Renal pelvis (tissue), 12 donors: ENCODE measurements at places on chromosomes 1 and 21.

DNA sequence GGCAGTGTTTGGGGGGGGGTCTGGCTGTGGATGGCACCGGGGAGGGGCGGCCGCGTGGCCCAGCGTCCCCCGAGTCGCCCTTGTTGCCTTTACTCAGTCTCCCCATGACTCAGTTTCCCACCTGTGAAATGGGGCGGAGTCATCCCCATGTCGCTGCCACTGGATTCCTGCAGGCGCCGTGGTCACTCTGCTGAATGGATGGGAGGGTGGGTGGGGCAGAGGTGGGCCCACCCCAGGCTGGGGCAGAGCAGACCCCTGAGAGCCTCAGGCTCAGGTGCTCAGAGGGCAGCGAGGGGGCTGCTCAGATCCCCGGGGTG, 2.0 kb downstream of the COL6A1 start:
- DNase-seq, result no peak

GRCh38 chr21:23101111-23101510, 2102.9 kb downstream of the NCAM2 start:
- DNase-seq, result no peak

DNA sequence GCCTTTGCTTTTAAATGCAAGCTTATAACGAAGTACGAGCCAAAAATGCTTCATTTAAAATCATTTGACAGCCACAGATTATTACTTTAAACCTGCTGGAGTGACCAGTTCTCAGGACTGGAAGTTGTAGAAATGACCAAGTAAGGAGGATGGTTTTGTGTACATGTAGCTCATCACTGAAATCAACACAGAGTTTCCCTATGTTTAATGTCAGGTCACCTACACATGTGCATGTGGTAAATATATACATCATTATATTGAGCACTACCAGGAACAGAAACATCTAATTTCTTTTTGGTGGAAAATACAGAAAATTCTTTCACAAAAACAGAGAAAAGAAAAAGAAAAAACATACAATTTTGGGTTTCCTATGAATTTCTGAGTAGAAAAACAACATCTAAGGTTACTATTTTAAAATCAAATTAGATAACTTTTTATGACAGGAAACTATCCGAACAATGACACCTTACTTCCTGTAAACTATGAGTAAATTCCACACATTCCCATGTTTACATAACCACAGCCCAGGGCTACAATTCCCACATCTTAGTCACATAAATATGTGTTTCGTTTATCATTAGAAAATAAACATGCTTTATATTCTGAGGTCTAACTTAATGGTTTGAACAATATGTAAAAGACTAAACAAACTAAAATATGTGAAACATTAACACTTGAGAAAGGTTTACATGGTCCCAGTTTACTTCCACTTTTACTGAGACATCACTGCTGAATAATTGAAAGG, 73.6 kb downstream of the ZNF281 start:
- no peak for DNase-seq

DNA sequence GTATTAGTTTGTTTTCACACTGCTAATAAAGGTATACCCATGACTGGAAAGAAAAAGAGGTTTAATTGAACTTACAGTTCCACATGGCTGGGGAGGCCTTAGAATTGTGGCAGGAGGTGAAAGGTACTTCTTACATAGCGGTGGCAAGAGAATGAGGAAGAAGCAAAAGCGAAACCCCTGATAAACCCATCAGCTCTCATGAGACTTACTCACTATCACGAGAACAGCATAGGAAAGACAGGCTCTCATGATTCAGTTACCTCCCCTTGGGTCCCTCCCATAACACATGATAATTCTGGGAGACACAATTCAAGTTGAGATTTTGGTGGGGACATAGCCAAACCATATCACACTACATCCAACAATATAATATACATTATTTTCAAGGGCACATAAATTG, 145.7 kb upstream of the BARHL2 start:
- no peak for DNase-seq

DNA sequence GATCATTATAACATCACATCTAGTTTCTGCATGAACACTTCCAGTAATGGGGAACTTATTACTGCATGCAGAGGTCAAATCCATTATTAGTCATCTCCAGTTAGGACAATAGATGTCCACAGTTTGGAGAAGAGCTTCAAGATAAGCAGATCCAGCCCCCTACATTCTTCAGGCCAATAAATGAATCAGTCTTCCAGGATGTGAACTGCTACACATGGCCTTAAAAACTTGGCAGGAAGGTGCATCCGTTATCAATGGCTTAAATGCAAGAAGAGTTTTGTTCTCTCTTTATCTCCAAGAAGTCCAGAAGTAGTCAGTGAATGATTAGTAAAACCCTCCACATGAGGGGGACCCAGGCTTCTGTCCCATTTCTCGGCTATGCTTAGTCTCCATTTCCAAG, 70.8 kb downstream of the DMRTA2 start:
- no peak for DNase-seq

GRCh38 chr1:181134543-181135436, 46.3 kb downstream of the IER5 start:
- DNase-seq, result no peak

GRCh38 chr1:228978484-228979324, 243.4 kb downstream of the RHOU start:
- DNase-seq, result no peak

GRCh38 chr1:108575375-108575774, 15.5 kb downstream of the EEIG2 start:
- DNase-seq, result no peak

GRCh38 chr1:172498857-172499256, 34.1 kb upstream of the SUCO start:
- no peak for DNase-seq

DNA sequence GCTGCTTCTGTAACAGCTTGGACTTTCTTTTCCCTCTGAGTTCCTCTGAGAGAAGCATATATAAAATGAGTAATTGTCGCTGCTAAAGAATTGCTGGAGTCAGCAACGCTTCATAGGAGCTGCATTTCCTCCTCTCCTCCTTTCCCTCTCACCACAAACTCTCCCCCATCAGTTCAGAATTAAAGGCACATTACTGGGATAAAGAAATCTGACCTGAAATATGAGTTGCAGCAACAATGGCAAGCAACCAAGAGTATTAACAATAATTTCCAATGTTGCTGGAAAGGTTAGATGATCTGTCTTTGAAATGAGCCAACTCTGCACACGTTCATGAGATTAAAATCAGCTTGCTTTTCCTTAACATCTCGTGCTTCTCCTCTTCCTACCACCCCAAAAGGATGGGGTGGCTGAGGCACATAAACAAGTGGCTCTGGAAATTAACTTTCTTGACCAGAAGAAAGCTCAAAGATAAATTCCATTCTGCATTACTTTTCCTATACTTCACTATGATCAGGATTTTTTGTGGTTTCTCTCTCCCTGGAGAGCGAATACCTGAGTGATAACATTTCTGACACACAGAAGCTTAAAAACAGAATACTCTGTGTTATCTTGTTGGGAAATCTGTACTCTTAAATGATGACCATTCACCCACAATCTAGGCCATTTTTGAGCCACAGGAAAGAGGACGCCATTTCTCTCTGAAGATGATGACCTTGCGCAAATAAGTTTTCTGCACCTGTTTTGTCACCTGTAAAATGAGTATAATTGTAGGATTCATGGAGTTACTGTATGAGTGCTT, 90.2 kb downstream of the TGFBR3 start:
- no peak for DNase-seq
